ENCODE measurements at places on chromosomes 4 and X.
A peak's percentile ranks its signal among the peaks of the same experiment; 100 is the strongest.

GRCh38 chr4:145843639-145844038 is 95.0 kb downstream of the ZNF827 start:
- DNase-seq = no peak

DNA sequence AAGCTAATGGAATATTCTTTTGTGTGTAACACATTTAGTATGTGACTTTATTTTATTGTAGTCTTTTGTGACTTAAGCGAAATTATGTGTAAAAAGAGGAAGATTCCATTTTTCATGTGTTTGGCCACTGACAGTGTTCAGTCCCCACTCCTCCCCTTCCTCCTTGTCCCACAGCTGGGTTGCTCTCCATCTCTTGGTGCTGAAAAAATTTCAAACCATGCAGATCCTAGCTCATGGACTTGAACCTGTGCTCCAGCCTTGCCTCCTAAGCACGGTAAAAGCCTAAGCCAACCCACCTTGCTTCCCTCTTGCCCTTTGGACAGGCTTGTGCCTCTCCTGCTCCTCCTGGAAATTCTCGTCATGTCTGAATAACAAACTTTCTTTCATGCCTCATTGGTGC is 2008.5 kb upstream of the TENM3 start:
- DNase-seq = no peak

DNA sequence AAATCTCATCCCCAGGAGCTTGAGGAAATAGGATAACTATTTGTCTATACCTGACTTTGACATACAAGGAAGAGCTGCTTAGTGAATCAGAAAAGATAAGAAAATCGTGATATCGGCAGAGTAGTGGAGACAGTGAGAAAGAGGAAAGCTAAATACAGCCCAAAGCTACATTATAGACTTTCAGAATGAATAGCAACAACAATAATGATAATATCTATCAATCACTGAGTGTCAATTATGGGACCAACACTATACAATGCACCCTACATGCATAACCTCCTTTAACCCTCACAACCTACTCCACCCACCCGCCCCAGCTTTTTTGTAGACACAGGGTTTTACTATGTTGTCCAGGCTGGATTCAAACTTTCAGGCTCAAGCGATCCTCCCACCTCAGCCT is 205.1 kb downstream of the PPP3CA start:
- no peak for DNase-seq

DNA sequence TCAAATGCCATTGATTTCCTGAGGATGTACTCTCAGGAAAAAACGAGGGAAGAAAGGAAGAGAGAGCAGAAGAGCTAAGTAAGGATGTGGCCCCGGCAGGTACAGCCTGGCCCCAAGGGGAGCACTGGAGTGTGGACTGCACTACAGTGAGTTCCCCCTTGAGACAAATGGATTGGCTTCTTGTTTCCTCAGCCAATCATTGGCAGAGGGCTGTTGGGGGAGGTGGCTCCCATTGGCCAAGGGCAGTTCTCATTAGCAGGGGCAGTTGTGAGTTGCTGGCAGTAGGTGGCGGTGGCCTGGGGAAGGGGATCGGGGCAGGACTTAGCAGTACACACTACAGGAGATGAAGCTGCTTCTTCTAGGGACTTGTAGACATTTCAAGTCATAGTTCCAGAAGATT is 24.1 kb upstream of the OCIAD2 start:
- DNase-seq = no peak

GRCh38 chr4:186557061-186557460 is 1.7 kb upstream of the MTNR1A start:
- no peak for DNase-seq

- DNase-seq = peak; percentile 13
Measured at GRCh38 chr4:73450398-73451004, 14.5 kb downstream of the AFP start.

GRCh38 chrX:153707406-153707805 is 16.8 kb downstream of the BCAP31 start:
- no peak for DNase-seq

DNA sequence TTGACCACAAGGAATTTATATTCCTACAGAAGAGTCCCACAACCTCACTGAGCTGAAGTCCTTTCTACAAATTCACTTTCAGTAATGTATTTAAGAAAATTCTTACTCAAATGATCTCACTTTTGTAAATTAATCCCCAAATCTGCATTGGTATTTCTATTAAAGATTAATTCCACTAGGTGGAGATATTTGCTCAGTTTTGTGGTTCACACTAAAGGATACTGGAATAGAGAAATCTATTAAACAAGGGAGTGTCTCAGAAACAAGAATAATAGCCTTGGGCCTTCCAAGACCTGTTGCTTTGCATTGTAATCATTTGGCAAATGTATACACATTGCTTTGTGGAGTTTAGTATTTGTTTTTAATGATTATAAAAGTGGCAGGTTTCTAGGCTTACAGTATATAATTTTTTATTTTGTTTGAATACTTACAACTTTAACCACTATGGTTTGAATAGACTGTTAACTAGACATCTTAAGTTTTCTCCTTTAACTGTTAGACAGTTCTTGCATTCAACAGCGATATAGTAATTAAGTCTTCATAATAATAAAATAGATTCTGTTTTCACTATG is 25.9 kb downstream of the CFAP299 start:
- peak; percentile 1 for DNase-seq

- no peak for DNase-seq
Measured at GRCh38 chr4:53924333-53925049, 139.9 kb downstream of the CHIC2 start.

DNA sequence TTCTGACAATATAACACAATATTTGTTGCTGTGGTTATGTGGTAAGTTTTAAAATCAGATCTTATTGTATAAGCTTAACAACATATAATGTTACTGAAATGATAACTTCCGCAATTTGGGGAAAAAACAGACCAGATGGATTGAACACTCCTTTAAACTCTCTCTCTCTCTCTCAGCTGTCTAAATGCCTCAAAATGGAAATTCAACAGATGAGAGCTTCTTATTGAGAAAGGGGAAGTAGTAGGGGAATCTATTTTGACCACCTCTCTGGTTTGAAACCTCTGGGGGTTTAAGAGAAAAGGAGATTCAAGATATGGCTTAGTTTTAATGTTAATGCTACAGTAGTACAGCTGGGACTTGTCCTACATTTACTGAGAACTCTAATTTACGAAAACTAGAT is 40.3 kb downstream of the DMD start:
- no peak for DNase-seq

GRCh38 chr4:164193676-164194075 is 560.3 kb upstream of the SMIM31 start:
- DNase-seq = no peak

GRCh38 chr4:186887752-186888151 is 164.1 kb upstream of the FAT1 start:
- no peak for DNase-seq

GRCh38 chrX:23046443-23046842 is 46.7 kb downstream of the DDX53 start:
- DNase-seq = no peak

DNA sequence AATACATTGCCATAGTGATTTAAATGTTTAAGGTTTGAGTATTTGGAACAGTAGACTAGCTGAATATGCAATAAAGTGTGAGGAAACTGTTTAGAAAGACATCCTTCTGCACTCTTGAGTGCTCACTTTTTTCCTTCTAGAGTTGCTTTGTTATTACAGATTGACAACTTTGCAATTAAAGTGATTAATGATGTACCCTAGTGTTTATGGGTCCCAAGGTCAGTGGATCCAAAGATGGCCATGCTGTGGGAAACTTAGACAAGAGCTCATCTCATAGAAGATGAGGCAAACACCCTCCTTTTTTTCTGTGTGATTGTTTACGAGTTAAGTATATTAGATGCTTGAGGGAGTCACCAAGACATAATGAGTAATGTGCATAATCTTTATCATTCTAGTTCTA is 118.8 kb downstream of the PDLIM5 start:
- no peak for DNase-seq

- DNase-seq = no peak
Measured at GRCh38 chr4:123825596-123826291, 429.1 kb downstream of the SPRY1 start.

DNA sequence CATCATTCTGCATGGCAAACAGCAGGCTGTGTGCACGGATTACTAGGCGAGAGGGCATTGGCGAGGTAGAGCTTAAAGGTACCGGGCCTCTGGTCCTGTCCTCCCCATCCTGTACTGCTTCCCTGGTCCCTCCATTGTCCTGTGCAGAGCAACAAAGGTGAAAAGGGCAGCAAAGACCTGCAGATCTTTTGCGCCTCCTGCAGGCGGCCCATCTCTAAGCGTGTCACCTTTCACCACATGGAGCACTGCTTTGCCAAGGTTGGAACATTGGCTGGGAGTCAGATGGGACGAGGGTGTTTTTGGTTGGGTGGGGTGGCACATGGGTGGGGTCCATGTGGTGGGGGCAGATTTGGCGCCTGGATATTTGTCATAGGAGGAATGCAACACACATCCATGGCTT is 64.7 kb upstream of the UXT start:
- no peak for DNase-seq

DNA sequence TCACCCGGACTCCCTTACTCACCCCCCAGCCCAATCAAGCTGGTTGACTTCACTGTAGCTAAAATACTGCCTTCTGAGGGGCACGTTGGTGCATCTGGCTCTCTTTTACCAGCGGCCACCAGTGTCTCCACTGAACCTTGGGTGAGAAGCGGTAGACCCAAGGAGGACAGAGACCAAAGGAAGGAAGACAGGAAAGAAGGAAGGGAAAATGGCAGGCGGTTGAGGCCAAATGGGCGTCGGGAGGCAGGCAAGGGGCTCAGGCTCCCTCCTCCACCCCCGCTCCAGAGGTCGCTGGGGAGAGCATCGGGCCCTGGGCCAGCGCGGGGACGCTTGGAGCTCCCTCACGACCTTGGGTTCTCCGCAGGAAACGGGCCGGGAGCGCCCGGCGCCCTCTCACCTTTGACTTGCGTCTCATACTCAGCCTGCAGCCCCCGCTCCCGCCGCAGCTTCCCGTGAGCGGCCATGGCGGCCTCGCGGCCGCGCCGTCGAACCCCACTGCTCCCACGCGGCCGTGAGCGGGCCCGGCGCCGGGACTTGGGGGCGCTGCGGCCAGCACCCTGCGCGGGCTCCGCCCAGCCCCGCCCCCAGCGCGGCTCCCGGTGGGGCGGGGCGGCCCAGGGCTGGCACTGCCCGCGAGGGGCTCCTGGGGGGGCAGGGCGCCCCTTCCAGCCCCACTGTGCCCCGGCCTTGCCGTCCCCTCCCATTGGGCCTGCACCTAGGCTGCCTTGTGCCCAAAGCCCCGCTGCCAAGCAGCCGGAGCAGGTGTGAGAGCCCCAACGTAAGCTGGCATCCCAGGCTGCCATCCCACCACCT is at the start of gene ARHGAP4:
TSS of gene ARHGAP4 (minus strand) at position 526 of the 813 bp plus-strand sequence. CDS start at position 464, 62 bp downstream.
- no peak for DNase-seq

- DNase-seq = no peak
Measured at GRCh38 chrX:39164212-39164611, 363.0 kb downstream of the MID1IP1 start.

- no peak for DNase-seq
Measured at GRCh38 chr4:25019501-25019900, 11.2 kb downstream of the LGI2 start.

DNA sequence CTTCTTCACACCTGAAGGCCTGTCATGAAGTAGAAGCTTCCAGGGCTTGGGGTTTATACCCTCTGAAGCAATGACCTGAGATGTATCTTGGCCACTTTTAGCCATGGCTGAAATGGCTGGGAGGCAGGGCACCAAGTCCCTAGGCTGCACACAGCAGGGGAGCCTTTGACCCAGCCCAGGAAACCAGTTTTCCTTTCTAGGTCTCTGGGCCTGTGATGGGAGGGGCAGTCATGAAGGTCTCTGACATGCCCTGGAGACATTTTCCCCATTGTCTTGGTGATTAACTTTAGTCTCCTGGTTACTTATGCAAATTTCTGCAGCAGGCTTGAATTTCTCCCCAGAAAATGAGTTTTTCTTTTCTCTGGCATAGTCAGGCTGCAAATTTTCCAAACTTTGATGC is 511.0 kb upstream of the KLHL4 start:
- no peak for DNase-seq

DNA sequence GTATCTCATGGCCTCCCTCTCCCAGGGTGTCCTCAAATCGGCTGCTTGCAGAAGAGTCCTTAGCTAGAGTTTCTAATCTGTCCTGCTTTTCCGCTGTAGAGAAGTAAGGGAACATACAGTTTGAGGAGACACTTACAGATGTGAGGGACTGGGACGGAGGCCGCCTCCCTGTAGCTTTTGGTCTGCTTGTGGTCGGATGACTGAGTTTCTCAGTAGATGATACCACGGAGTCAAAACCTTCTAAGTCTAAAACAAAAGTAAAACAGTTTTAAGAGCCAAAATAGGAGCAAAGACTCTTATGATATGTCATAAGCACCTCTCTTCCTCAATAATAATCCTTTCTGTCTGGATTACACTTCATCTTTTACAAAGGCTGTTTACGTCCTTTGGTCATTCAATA is 34.5 kb upstream of the MAP3K15 start:
- DNase-seq = no peak

DNA sequence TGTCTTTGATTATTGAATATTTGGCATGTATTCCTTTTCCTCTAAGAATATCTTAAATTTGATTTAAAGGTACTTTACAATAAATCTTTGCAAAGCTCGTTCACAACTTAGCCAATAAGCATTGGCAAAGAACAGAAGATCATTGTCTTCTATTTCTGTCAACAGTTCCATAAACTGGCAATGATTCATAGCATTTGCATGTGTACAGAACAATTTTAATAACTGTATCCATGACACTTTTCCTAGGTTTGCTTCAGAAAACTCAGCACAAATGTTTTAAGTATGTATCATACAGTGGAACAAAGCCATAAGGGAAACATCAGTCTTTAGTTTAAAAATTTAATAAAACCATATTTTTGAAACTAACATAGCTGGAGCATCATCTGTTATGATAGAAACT is 462.7 kb upstream of the RPS6KA3 start:
- DNase-seq = peak; percentile 51

GRCh38 chrX:24305905-24306304 is 8.0 kb downstream of the SUPT20HL2 start:
- DNase-seq = no peak

GRCh38 chr4:6887591-6888371 is 21.8 kb upstream of the TBC1D14 start:
- no peak for DNase-seq

- no peak for DNase-seq
Measured at GRCh38 chrX:70592091-70592490, 147.5 kb downstream of the DLG3 start.

DNA sequence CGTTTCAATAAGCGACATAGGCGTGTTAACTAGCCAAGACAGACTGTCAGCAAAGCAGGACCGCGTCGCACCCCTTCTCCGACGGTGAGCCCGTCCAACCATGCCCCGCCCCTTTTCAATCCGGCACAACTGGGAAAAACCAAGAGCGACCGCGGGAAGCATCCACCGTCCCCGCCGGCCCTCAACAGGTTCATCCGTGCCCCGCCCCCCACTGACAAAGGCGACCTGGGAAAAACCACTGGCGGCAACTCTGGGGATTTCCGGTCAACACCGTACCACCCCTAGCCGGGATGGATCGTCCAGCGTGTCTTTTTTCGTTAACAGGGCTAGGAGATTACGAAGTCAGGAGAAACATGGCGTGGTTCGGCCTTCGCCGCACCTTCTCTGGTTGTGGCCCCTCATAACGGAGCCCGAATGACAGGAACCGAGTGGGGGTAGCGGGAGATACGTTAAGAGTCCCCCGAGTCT is 377 bp downstream of the TIMM17B start:
- peak; percentile 76 for DNase-seq

- peak; percentile 6 for DNase-seq
Measured at GRCh38 chrX:136262812-136263315, 11.7 kb upstream of the MAP7D3 start.

Data from NCI-H526 (cell line).